GM12878 (cell line): ENCODE measurements at places on chromosomes 13 and 19.

DNA sequence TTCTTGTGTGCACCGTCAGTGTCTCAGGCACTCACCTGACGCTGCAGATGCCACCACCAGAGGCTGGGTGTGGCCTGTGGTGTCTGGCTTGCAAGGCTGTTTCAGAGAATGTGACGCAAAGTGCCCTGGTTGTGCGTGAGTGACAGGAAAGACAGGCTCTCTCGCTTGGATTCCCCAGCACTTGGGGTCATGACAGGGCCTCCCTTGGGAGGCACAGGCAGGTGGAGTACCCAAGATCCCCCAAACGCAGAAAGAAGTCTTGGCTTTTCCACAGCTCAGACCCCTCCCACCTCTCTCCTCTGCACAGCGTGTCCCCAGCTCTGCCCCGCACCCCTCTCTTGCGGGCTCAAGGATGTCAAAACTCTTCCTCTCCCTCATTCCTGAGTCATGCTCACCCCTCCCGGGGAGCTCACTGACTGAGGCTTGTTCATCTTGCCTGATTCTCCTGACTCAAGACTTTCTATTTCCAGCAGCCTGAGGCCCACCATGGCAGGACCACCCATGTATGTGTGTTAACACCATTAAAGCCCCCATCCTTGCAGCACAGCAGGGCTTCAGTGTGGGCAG is 21.0 kb downstream of the DHX34 start:
- DNase-seq = no peak

GRCh38 chr19:4051175-4052101 is 15.3 kb downstream of the ZBTB7A start:
- no peak for DNase-seq

- no peak for DNase-seq
Observed at GRCh38 chr13:30421093-30422053, 920 bp upstream of the UBE2L5 start.

DNA sequence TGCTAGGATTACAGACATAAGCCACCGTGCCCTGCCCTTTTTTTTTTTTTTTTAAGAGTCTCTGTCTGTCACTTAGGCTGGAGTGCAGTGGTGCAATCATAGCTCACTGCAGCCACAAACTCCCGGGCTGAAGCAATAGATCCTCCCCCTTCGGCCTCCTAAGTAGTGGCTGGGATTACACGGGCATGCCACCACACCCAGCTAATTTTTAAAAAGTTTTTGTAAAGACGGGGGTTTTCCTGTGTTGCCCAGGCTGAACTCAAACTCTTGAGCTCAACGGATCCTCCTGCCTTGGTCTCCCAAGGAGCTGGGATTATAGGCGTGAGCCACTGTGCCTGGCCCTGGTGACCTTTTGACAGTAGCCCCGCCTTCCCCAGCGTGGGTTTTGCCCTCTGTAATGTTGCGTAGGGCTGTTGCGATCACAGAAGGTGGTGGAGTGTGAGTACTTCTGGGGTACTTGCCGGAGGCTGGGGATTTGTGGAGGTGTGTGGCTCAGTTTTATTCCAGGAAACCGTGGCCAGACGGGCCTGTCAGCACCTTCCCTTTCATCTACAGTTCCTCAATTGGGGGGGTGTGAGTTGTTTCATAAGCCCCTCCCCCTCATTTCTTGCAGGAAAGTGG is 11.6 kb upstream of the RETN start:
- no peak for DNase-seq

- DNase-seq = no peak
Observed at GRCh38 chr19:8504919-8505318, 2.5 kb upstream of the PRAM1 start.

DNA sequence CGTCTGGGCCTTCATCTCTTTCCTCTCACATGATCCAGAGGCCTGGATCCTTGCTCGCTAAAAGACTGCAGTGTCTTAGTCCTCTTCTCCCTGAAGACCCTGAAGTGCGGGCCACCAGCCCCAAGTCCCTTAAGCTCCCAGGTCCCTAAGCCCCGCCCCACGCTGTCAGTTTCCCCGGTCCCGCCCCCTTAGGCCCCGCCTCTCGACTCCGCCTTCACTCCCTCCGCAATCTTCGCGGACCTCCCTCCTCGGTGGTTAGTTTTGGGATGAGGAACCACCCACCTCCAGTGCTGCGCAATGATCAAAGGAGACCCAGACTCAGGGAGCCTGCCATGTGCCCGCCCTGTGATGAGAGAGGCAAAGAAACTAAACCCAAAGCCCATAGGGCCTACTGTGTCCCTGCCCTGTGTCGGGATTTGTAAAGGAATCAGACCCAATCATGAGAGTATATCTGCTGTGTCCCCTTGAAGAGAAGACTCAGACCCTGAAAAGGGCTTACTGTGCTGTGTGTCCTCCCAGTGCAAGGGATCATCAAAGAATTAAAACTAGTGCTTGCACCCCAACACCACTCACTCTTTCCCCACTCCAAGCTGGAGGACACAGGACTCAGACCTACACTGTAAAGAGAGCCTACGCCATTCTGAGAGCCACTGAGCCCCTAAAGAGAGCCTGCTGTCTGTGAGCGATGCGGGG is 3.0 kb upstream of the COX6B1 start:
- no peak for DNase-seq

GRCh38 chr19:7069904-7070226 is 362 bp downstream of the ZNF557 start:
- DNase-seq = no peak

- no peak for DNase-seq
Observed at GRCh38 chr13:29509999-29510589, 85.4 kb downstream of the SLC7A1 start.
